Activated CD4-positive, alpha-beta T cell treated with anti-CD3 and anti-CD28 coated beads, Interleukin-2, amount 50 U/mL, for 48 hours (primary cell): ENCODE measurements at places on chromosomes 13 and 19.

GRCh38 chr13:29887686-29888085 is 37.3 kb upstream of the UBL3 start:
- DNase-seq = no peak

DNA sequence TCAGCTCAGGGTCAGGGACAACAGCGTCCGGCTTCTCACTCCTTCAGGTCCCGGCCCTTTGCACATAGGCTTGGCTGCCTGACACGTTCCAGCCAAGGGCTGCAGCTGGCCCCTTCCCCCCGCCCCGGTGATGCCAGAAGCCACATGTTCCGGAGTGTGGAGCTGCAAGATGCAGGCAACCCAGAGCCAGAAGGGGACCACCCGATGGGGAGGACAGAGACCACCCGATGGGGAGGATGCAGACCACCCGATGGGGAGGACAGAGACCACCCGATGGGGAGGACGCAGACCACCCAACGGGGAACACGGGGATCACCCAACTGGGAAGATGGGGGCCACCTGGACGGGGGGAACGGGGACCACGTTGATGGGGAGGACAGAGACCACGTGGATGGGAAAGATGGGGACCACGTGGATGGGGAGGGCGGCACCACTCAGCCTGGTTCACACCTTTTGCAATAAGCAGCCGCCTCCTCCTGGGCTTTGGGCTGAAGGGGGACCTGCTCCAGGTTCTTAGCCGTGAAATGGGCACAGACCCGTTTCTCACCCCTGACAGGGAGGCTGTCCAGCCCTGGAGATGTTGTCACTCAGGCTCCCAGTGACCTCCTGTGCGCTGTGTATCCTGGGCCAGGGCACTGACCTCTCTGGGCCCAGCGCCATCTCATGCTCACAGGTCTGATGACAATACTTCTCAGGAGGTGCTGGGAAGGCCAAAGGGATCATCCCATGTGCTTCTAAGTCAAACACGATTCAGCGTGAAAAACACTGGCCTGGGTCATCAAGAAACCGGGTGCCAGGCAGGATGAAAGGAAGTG is 34.5 kb downstream of the C13orf46 start:
- DNase-seq = no peak

GRCh38 chr19:55275851-55276719 is 3.8 kb downstream of the HSPBP1 start:
- no peak for DNase-seq

DNA sequence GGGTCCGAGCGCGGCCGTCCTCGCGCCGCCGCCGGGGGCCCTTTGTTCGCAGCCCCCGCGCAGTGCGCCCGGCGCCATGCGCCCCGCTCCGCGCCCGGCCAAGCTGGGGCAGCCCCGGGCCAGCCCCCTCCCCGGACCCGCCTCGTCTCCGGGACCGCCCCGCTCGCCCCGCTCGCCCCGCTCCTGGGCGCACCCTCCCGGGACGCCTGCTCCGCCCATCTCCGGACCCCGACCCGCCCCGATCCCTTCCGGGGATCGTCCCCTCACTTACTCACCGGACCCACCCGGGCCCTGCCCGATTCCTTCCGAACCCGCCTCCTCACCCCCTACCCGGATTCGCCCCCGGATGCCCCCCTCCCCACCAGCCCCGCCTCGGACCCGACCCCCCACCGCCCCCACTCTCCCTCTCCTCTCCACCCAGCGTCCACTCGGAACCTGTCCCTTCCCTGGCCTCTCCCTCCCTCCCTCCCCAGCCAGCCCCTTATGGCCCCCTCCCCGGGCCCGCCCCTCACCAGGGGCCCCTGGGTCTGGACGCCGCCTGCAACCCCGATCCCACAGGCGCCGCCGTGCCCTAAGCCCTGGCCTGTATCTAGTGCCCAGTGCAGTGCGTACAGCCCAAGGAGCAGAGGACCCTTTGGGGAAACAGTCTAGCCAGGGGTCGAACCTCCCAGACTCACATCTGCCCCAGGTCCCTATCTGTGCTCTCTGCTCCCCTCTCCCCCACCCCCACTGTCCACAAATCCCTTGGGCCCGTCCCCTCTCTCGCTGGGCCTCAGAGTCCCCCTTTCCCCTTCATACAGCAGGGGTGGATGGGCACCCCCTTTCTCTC is at the start of gene CPAMD8:
Gene CPAMD8 (minus strand): TSS at position 105 of the 829 bp plus-strand sequence. CDS start 168 bp downstream, outside the sequence.
- no peak for DNase-seq

GRCh38 chr19:16442386-16443276 is 29.1 kb downstream of the EPS15L1 start:
- DNase-seq = no peak

- no peak for DNase-seq
These were observed 15.2 kb downstream of the GAS6 start for GRCh38 chr13:113848431-113849260.

DNA sequence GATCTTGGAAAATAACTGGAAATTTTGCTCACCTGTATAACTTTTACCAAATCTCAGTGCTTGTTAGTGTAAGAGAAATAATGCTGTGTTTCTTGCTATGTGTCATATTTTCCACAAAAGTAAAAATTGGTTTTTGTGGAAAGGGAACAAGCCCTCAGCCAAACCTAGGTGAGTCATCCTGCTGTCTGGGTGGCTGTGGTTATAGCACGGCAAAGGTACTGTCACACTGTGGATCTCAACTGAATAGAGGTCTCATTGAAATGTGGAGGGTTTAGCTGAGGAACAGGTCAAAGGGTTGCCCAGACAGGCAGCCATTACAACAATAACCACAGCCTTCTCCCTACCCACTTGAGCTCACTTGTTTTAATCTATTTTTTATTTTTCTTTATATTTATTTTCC is 338.8 kb upstream of the DACH1 start:
- no peak for DNase-seq

DNA sequence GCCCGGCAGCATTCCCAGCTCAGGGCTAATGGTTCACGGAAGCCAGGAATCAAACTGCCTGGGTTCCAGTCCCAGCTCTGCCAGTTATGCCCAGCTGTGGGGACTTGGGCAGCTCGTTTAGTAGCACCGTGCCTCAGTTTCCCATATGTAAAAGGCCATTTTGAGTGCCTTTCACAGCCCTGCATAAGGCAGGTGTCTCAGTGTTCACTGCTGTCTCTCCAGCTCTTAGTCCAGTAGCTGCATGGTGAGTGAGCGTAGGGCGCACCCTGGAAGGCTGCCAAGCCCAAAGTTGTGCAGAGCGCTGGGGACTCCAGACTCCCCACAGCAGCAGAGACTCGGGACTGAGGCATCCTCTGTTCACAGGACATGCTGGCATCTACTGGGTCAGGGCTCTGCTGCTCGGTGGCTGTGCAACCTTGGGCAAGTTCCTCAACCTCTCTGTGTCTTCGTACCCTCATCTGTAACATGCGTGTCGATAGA is 5.5 kb downstream of the RPL28 start:
- DNase-seq = no peak

- no peak for DNase-seq
These were observed 4.9 kb downstream of the IRS2 start for GRCh38 chr13:109781384-109782065.

DNA sequence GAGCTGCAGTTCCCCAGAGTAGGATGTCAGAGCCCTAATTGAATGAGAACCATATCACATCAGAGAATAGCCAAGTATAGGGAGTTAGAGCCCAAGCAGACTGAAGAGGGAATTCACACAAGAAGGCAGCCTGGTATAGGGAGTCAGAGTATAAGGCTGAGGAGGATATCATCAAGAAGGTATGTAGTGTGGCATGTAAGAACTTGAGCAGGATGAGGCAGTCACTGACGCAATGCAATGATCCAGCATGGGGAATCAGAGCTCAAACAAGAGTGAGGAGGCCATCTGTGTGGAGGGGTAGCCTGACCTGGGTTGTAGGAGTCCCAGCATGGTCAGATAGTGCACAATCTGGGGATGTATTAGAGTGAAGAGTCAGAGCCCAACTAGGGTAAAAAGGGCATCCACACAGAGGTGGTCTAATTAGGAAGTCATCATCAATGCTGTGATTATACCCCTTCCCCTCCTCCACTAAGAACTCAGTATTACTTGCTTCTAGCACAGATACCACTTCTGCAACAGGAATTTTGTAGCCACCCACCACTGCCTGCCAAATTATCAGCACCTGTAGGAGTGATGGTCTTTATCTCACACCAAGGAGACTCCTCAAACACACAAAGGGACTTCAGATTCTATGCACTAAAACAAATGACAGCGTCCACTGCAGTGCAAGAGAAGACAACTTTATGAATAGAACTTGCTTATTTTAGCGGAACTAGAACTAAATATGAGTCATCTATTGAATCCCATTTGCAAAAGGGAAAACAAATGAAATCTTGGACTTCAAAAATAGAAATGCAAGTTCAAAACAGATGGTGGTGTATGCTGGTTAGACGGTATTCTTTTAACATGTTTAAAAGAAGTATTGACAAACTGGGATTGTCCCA is 107.2 kb downstream of the FNDC3A start:
- DNase-seq = no peak

DNA sequence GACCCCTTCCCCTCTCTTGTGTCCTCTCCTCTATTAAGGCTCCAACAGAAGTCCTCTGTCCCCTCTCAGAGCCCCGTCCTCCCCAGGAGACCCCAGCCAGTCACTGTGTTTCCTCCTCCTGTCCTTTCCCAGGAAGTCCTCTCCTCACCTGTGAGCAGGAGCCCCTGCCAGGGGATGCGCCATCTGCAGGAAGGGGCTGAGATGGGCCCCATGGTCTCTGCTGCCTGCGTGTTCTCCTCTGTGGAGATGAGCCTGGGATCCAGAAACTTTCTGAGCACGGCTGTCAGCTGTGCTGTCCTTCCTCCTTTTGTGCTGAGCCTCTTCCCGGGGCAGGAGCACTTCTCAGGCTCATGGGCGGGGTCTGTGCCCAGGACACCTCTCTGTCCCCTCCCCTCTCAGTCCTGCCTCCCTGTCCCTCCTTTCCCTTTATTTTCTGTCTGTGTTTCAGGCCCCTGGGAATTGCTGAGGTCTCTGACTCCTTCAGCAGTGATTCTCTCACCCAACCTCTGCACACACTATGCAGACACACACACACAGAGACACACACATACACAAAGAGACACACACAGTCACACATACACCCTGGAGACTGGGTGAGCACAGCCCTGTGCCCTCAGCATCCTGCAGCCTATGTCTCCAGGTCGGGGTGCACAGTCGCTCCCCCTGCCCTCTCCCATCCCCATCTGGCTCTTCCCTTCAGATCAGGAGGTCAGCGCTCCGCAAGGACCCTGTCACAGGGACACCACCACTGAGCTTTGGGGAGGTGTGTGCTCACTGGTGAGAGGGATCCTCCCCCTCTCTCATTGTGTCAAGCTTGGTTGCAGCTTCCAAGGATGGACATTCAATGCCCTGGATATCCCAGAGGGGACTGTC is at the start of gene CEACAM8:
Gene CEACAM8 (minus strand): TSS at position 308 of the 873 bp plus-strand sequence. CDS start 96 bp downstream, at position 212.
- no peak for DNase-seq

GRCh38 chr19:3178377-3178972 is at the start of gene S1PR4:
Gene S1PR4 (plus strand): TSS chr19:3178769. CDS start chr19:3178793, 24 bp downstream.
- DNase-seq = peak; percentile 66

- no peak for DNase-seq
These were observed 63.8 kb downstream of the KCNRG start for GRCh38 chr13:50078895-50079654.

- no peak for DNase-seq
These were observed 54.1 kb upstream of the SLITRK6 start for GRCh38 chr13:85853161-85853894.

- DNase-seq = no peak
These were observed 4.8 kb downstream of the B3GLCT start for GRCh38 chr13:31204592-31204991.

DNA sequence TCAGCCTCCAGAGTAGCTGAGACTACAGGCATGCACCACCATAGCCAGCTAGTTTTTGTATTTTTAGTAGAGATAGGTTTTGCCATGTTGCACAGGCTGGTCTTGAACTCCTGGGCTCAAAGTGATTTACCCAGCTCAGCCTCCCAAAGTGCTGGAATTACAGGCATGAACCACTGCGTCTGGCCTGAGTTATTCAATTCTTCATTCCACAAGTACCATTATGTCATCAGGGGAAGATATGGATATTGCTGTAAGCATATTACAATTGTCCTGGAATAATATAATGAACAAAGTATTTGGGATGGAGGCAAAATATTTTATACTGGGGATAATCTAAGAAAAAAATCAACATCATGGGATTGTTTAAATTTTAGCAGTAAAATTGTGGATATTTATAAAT is 646.0 kb upstream of the SLITRK6 start:
- no peak for DNase-seq

- peak; percentile 34 for DNase-seq
These were observed 10.1 kb downstream of the AP2S1 start for GRCh38 chr19:46840498-46840942.

DNA sequence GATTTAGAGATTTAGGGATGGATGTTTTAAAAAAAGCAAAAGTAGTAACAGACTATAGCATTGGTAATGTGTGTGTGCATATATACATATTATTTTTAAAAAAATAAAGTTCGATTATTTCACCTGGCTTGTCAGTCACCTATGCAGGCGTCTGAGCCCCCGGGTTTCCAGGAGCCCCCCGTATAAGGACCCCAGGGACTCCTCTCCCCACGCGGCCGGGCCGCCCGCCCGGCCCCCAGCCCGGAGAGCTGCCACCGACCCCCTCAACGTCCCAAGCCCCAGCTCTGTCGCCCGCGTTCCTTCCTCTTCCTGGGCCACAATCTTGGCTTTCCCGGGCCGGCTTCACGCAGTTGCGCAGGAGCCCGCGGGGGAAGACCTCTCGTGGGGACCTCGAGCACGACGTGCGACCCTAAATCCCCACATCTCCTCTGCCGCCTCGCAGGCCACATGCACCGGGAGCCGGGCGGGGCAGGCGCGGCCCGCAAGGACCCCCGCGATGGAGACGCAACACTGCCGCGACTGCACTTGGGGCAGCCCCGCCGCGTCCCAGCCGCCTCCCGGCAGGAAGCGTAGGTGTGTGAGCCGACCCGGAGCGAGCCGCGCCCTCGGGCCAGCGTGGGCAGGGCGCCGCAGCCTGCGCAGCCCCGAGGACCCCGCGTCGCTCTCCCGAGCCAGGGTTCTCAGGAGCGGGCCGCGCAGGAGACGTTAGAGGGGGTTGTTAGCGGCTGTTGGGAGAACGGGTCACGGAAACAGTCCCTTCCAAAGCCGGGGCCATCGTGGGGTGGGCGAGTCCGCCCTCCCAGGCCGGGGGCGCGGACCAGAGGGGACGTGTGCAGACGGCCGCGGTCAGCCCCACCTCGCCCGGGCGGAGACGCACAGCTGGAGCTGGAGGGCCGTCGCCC is 840 bp upstream of the CCNA1 start:
- peak; percentile 25 for DNase-seq

GRCh38 chr19:33393286-33394005 is 19.9 kb downstream of the CEBPG start:
- no peak for DNase-seq

DNA sequence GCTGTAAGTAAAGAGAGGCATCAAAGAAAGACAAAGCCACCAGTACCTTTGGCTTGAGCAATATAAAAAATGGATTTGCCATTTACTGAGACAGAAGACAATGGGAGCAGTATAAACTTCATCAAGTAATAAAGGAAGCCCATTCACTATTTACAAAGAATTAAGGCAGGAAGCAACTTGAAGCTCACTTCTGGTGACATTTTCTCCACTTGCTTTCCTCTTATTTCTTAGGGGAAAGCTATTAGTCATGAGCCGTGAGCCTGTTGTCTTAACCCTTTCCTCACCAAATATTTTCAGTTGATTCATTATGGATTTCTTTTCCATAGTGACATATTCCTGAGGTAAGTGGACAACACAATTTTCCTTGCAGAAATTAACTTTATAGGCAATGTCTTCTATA is 156.8 kb downstream of the DNAJC3 start:
- DNase-seq = no peak

GRCh38 chr13:46535825-46536224 is 17.1 kb upstream of the LRCH1 start:
- DNase-seq = no peak

GRCh38 chr13:113664751-113665596 is 2.0 kb upstream of the GRK1 start:
- DNase-seq = no peak

- peak; percentile 81 for DNase-seq
These were observed 17.2 kb downstream of the PKN1 start for GRCh38 chr19:14450168-14450874.
